ENCODE measurements at places on chromosomes 5 and 9.

GRCh38 chr5:158256096-158256495, 397.2 kb upstream of the CLINT1 start:
- DNase-seq: no peak

DNA sequence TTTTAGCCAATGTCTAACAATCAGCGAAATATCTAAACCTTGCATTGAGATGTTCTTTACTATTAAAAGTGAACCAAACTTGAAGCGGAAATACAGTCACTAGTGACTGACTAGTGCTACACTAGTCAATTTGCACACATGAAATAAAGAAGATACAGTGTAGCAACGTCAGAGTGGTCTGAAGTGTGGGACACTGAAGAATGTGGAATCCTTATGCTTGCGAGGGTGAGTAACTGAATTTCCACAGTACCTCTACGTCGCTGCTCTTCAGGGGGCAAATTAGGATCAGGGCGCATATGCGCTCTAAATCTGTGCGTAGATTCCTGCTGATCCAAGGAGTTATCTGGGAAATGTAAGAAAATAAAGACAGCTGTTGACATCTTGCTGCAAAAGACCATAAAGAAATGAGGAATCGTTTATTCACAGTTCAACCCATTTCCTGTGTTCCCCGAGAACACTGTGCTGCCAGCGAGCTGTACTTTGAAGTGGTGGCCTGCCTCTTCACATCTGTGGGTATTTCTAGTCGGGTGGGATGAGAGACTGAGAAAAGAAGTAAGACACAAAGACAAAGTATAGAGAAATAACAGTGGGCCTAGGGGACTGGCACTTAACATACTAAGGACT, 39.8 kb upstream of the FLT4 start:
- DNase-seq: no peak

DNA sequence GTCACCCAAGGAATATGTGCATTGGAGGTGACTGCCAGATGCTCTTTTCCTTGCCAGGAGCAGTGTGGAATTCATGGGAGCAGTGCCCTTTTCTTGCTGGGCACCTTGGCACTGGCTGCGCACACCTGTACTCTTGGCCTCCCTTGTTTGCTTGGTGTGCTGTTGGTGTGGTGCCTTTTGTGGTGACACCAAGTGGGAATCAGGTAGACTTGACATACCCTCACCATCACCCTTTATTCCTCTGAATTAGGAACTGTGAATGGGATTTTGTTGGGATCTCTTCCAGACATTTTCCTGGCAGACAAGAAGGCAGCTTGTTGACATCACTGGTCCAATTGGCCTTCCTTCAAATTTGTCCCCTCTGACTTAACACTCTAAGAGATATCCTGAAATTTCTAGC, 82.3 kb downstream of the RAI14 start:
- no peak for DNase-seq

GRCh38 chr5:150009671-150010387, 9.3 kb downstream of the HMGXB3 start:
- DNase-seq: no peak

- no peak for DNase-seq
Measured at GRCh38 chr9:11697126-11697525, 996.1 kb upstream of the TYRP1 start.

- no peak for DNase-seq
Measured at GRCh38 chr5:133265257-133265656, 213.4 kb downstream of the HSPA4 start.

- DNase-seq: no peak
Measured at GRCh38 chr5:84536797-84537196, 152.1 kb upstream of the EDIL3 start.

- DNase-seq: no peak
Measured at GRCh38 chr5:116575326-116576052, 866 bp upstream of the SEMA6A start.

GRCh38 chr5:59193616-59194319, 610.9 kb downstream of the RAB3C start:
- DNase-seq: peak; percentile 65

GRCh38 chr5:75885321-75885720, 168.1 kb upstream of the POC5 start:
- no peak for DNase-seq

GRCh38 chr9:135156525-135157510, 69.3 kb downstream of the OLFM1 start:
- no peak for DNase-seq

DNA sequence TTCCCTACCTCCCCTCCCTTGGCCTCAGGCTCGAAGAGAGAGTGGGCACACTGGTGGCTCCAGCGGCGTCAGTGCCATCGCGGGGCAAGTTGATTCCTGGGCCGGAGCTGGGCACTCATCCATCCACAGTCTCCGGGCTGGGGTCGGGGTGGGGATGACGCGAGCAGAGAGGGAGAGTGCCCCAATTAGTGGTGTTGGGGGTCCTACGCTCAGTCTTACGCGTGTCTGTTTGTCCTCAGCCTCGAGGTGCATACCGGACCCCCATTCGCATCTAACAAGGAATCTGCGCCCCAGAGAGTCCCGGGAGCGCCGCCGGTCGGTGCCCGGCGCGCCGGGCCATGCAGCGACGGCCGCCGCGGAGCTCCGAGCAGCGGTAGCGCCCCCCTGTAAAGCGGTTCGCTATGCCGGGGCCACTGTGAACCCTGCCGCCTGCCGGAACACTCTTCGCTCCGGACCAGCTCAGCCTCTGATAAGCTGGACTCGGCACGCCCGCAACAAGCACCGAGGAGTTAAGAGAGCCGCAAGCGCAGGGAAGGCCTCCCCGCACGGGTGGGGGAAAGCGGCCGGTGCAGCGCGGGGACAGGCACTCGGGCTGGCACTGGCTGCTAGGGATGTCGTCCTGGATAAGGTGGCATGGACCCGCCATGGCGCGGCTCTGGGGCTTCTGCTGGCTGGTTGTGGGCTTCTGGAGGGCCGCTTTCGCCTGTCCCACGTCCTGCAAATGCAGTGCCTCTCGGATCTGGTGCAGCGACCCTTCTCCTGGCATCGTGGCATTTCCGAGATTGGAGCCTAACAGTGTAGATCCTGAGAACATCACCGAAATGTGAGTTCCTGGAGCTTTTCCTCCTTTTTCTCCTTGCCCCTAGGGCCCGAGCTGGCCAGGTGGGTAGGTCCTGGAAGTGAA, 861 bp downstream of the NTRK2 start:
- DNase-seq: no peak

DNA sequence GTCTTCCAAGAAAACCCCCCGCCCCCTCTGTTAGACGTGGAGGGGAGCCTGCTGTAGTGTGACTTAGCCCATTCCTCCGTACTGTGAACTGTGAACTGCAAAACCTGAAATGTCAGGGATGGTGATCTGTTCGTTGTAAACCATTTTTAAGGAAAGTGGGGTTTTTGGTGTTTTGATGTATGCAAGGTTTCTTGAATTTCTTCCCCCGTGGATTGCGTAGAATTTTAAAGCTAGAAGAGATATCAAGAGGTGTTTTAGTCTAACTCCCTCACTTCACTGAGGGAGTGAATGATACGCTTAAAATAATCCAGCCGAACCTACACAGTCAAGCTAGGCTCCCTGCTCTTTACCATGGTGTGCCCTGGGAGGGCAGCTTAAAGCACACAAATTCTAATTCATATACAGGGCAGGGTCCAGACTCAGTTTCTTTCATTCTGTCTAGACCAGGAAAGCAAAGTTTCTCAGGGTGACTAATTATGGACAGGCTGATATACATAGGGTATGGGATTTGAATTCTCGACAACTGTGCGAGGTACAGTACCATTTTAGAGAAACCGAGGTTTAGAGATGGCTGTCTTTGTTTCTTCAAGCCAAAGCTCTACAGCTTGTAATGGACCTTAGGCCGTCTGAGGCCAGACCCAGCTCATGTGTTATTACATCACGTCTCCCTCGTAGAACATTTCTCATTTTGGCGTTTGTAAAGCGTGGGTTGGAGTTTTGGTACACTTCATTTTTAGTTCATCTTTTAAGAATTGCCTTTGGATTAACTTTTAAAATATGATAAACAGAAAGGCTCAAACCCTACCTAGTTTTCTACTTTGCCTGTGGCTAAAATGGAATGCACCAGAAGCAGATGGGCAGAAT, 2.7 kb downstream of the PTGER4 start:
- DNase-seq: no peak

DNA sequence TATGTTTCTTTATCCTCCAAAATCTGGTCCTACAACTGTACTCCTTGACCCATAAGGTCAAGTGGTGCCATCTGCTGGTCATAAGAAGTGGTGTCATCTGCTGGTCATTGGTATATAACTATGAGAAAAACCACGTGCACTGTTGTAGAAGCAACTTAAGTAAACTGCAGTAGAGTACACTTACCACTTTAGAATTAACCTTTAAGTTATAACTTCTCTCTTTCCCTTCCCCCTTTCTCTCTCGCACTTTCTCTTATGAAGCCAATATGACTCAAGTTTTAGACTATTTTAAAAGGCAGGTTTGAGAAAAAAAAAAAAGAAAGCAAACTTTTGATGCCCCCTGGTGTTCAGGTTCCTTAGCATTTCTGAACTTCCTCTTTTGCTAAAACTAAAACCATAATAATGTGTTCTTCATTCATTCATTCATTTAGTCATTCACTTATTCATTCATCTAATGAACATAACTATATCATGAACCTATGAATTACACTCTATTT, 12.8 kb upstream of the MTAP start:
- peak; percentile 75 for DNase-seq

- no peak for DNase-seq
Measured at GRCh38 chr9:109887079-109887478, 107.1 kb downstream of the PALM2AKAP2 start.

DNA sequence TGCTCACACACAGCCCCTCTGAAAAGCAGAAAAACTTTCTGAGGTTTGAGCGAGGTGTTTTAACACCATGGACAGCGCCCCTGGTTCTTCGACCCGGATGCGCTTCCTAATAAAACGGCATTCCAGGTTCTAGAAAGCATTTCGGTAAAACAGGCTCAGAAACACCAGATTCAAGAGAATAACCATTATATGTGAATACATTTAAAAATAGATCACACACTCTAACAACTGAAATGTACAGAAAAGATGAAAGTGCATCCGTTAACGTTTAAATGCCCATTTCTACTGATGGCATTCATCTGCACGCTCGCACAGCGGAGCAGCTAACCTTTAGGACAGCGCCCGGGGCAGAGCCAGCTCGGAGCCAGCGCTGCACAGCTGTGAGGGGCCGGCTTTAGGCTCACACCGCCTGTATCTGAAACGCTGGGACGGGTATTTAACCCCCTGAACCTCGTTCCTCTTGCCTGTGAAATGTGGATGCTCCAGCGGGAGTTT, 26.3 kb upstream of the TENT4A start:
- DNase-seq: no peak

DNA sequence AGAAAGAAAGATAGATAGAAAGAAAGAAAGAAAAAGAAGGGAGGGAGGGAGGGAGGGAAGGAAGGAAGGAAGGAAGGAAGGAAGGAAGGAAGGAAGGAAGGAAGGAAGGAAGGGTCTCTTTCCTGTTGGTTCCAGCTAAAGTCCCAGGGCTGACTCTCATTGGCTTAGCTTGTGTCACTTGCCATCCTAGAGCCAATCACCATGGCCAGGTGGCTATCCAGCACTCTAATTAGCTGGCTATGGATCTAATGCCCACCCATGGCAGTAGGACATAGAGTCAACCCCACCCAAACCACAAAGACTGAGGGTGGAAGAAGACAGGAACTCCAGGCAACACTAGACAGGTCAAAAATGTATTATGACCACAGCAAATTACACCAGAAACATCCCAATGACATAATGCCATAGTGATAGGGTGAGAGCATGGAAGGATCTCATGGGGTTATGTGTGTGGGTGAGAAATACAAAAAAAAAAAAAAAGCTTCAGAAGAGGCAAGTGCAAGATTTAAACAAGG, 10.8 kb upstream of the CPLX2 start:
- no peak for DNase-seq

Measured in Panc1 (cell line).